ENCODE measurements at places on chromosomes 2 and 18. TPM values are rescaled to one million over a fixed set of nuclear protein-coding genes. Genes with fewer than 3 reads are reported as not detected.

DNA sequence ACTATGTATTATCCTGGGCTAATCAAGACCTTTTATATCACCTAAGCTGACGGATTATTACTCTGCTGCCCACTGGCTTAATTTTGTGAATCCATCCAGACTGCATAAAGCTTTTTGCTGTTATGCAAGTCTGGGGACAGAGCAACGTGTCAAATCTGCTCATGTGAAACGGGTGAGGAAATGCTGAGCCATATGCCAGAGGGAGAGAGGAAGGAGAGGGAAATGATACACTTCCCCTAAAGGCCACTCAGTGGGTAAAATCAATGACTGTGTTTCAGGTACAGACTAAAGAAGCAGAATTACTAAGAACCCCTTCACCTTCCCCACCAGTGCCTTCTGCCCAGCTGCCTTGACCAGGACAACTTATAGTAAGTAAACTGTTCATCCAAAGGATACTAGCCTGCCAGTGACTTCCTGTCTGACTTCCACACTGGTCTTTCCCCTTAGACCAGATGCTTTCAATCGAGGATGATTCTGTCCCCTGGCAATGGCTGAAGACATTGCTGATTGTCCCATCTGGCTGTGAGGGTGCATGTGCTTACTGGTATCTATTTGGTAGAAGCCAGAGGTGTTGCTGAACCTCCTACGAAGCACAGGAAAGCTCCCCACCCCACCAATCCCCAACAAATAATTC lies 43.0 kb downstream of the STAT1 start:
- peaks cover 35% of the 10 kb centered on the region for H3K4me1 ChIP-seq
- no peak for DNase-seq
- peaks cover 83% of the 10 kb centered on the region for H3K36me3 ChIP-seq
- H3K27me3 ChIP-seq, result no peaks in the 10 kb centered on the region

GRCh38 chr2:59791004-59791618 lies 762.3 kb downstream of the BCL11A start:
- no peak overlapping the region for H3K27ac ChIP-seq
- no peak for DNase-seq
- H3K4me1 ChIP-seq, result no peaks in the 10 kb centered on the region
- H3K4me3 ChIP-seq, result no peak overlapping the region
- H3K36me3 ChIP-seq, result no peaks in the 10 kb centered on the region

GRCh38 chr2:171271971-171272436 lies 111.3 kb upstream of the TLK1 start:
- H3K36me3 ChIP-seq, result no peaks in the 10 kb centered on the region
- H3K4me1 ChIP-seq, result no peaks in the 10 kb centered on the region
- DNase-seq, result no peak
- H3K27me3 ChIP-seq, result no peaks in the 10 kb centered on the region

GRCh38 chr2:28435241-28435640 lies 42.6 kb downstream of the FOSL2 start:
- H3K4me1 ChIP-seq, result peaks cover 38% of the 10 kb centered on the region
- H3K27me3 ChIP-seq, result no peaks in the 10 kb centered on the region
- DNase-seq, result no peak
- no peak overlapping the region for H3K27ac ChIP-seq
- H3K36me3 ChIP-seq, result peaks cover 2% of the 10 kb centered on the region

DNA sequence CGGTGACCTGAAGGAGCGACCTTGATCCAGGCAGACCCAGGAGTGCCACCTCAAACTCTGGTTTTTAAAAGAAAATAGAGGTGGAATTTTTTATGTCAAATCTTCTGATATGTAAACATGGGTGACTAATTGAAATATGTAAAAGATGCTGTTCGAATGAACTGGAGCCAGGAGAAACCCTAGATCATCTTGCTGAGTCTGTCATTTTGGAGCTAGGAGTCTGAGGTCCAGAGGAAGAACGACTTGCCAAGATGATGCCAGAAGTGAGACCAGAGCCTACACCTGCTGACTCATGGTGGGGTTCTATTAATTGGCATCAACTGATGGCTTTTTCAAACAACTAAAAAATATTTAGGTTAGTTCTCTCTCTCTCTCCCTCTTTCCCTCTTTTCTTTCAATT lies 74.1 kb downstream of the ACAA2 start:
- H3K4me1 ChIP-seq, result no peaks in the 10 kb centered on the region
- no peak overlapping the region for H3K4me3 ChIP-seq
- peaks cover 8% of the 10 kb centered on the region for H3K27me3 ChIP-seq
- DNase-seq, result no peak
- no peaks in the 10 kb centered on the region for H3K36me3 ChIP-seq

GRB14 gene
- total RNA-seq, result not detected

- no peak overlapping the region for H3K4me3 ChIP-seq
- no peak for DNase-seq
- H3K27me3 ChIP-seq, result no peaks in the 10 kb centered on the region
- no peak overlapping the region for H3K27ac ChIP-seq
- no peaks in the 10 kb centered on the region for H3K36me3 ChIP-seq
These were observed 52.3 kb downstream of the TFCP2L1 start for GRCh38 chr2:121232626-121233265.

PARD3B gene
- 0.11 TPM for total RNA-seq

DNA sequence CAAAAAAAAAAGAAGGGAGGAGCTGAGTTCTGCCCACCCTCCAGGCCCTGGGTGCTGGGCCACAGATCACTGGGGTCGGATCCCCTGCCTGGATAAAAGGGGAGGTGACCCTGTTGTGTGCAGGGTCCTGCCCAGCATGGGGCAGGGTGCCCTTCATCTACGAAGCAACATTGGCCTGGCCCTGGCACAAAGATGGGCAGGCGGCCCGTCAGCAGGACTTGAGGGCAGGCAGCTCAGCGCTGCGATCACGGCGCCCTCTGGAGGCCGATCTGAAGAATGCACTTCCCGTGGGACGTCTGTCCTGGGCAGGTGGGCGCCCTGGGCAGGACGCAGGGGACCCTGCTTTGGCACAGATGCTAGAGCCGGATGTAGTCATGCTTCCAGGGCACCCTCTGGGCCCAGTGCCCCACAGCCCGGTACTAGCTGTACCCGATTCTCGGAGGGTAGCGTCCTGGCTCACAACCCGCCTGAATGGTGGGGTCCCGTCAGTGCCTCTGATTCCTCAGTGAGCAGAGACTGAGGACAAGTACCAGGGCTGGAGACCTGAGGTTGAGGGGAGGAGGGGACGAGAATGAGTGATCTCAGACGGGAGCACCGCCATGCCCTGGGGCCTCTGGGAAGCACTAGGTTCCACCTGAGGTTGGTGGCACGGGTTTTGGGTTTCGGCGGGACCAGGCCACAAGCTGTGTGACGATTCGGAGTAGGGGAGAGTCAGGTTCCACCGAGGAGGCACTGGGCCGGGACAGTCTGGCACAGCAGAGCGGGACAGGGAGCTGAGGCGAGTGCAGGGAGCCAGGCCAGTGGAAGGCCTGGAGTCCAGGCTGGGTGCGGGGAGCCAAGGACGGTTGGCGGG lies 18.0 kb downstream of the ARID5A start:
- peaks cover 26% of the 10 kb centered on the region for H3K4me1 ChIP-seq
- H3K4me3 ChIP-seq, result no peak overlapping the region
- H3K27ac ChIP-seq, result peak overlapping the region; percentile 46

GRCh38 chr2:201909961-201910361 lies 103.6 kb downstream of the CDK15 start:
- H3K27me3 ChIP-seq, result peaks cover 9% of the 10 kb centered on the region
- H3K27ac ChIP-seq, result peak overlapping the region; percentile 1
- DNase-seq, result peak; percentile 23
- no peaks in the 10 kb centered on the region for H3K36me3 ChIP-seq

Data from activated CD8-positive, alpha-beta T cell treated with anti-CD3 and anti-CD28 coated beads for 36 hours (primary cell).